HAP-1 (cell line): ENCODE measurements at places on chromosomes 2 and 18.

- DNase-seq: no peak
Observed at GRCh38 chr18:3816610-3817363, 366.8 kb downstream of the TGIF1 start.

DNA sequence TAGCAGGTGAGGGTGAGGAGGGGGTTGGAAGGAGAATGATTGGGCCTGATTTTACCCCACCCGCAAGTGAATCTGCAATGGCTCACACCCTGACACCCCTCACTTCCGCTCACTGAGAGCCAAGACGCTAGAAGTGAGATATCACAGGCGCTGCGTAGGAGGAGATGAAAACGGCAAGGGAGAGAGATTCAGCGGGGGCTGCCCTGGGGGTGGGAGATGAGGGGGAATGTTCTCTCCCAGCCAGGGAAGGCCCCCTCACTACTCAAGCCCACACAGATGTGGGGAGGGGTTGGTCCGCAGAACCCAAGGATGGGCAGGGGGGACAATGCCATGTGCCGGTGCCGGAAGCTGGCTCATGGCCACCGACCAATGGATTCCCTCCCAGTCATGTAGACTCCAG lies 32.9 kb downstream of the LOXHD1 start:
- no peak for DNase-seq

GRCh38 chr2:37323781-37324535 lies 675 bp downstream of the PRKD3 start:
- peak; percentile 46 for DNase-seq

DNA sequence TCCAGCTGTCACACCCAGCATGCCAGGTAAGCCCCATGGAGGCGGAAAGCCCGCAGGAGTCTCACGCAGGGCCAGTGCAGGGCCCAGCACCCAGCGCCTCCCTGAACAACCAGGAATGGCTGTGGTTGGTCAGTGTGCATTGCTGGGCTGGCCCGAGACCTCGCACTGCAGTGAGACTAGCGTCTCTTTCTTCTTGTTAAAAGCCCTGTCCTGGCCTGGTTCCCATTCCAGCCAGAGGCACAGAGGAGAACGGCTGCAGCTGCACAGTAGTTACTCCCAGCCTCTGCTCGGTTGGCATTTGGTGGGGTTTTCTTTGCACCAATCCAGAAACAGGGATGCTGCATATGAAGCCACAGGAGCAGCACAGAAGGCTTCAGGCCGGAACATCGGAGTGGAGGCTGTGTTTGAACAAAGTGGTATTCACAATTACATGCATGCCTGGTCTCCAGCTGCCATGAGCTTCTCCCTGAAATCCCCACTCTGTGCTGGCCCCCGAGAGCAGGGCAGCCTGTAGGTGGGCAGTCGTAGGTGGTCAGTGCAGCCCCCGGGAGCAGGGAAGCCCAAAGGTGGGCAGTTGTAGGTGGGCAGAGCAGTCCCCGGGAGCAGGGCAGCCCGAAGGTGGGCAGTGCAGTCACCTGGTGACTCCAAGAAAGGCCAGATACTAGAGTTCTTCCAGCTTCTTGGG lies 163.7 kb upstream of the PXDN start:
- no peak for DNase-seq

- no peak for DNase-seq
Observed at GRCh38 chr18:9353596-9353995, 19.0 kb downstream of the TWSG1 start.

- DNase-seq: no peak
Observed at GRCh38 chr2:38301340-38301968, 75.6 kb downstream of the ATL2 start.

- DNase-seq: no peak
Observed at GRCh38 chr2:219423652-219424377, 5.6 kb downstream of the DES start.

GRCh38 chr2:145411493-145411892 lies 891.6 kb upstream of the ZEB2 start:
- DNase-seq: no peak

DNA sequence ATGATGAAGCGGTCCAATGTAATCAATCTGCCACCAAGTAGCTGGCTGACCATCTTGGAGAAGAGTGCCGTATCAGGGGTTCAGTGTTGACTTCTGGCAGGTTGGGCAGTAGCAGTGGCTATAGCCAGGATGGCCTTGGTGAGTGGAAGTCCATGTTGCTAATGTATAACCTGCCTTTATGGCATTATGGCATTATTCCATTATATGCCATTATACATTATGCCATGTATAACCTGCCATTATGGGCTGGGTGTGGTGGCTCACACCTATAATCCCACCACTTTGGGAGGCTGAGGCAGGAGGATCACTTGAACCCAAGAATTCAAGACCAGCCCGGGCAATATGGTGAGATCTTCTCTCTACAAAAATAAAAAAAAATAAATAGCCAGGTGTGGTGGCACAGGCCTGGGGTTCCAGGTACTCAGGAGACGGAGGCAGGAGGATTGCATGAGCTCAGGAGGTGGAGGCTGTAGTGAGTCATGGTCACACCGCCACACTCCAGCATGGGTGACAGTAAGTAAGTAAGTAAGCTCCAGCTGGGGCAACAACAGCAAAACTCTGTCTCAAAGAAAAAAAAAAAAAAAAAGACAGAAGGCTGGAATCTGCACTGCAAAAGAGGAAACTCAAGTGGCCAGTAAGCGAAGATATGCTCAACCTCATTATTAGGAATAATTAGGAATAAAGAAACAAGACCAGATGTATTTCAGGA lies 24.4 kb upstream of the EMILIN2 start:
- DNase-seq: no peak

DNA sequence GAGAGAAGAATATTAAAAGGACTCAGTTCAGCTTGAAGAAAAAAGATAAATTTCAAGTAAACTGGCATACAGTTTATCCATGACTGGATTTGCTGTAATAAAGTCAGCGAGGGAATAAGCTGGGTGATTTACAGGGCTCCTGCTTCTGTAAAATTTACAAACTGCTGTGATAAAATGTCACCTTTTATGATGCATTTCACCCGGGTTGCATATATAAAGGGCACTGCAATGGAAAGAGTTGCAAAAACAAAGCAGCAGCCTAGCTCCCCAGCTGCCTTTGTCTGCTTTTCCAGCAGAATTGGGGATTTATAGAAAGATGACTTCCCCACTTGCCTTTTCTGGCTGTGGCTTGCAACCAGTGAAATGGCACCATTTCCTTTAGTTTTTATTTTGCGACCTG lies 132.5 kb upstream of the LHCGR start:
- DNase-seq: peak; percentile 92

DNA sequence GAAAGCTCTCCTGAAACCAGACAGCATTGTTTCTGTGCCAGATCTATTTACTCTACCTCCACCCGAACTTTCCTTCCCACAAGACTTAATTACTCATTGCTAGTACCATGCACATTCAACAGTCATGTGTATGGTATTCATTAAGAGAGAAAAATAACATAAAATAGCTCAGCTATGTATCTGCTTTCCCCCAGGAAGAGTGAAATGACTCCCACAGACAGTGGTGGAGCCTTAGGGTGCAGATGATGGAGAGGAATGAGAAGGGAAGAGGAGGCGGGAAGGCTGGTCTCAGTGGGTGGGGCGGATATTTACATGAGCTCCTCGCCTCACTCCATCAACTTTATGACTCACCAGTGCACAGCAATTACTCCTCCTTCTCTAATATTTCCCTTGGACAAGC lies 724.5 kb downstream of the EPHA4 start:
- no peak for DNase-seq

DNA sequence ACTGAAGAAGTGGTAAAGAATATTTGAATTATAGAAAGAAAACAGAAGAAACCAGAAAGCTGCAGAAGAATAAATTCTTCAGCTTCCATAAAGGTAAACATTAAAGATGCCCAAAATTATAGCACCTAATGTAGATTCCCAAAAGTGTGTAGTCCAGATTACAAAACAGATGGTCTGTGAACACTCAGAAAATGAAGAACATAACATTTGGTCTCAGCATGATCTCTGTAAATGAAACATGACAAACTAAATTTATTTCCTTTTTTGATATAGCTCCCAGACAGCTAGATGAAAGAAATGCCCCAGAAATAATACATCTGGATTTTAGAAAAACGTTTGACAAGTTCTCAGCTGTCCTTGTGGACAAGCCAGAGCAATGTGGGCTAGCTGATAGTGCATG lies 794.2 kb upstream of the NXPH2 start:
- DNase-seq: no peak

DNA sequence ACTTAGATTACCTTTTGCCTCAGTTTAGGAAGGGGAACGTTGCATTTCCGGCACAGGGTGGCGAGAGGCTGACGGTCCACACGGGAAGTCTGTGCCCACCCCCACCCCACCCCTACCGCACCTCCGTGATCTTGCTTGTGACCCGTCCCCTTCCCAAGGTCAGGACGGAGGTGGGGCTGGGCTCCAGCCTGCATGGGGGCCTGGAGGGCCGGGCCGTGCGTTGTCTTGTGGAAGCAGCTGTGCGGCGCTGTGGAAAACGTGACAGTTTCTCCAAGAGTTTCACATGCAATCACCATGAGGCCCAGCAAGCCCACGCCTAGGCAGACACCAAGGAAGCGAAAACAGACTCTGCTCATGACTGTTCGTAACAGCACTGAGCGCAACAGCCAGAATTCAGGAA lies 76.8 kb upstream of the HDAC4 start:
- no peak for DNase-seq

DNA sequence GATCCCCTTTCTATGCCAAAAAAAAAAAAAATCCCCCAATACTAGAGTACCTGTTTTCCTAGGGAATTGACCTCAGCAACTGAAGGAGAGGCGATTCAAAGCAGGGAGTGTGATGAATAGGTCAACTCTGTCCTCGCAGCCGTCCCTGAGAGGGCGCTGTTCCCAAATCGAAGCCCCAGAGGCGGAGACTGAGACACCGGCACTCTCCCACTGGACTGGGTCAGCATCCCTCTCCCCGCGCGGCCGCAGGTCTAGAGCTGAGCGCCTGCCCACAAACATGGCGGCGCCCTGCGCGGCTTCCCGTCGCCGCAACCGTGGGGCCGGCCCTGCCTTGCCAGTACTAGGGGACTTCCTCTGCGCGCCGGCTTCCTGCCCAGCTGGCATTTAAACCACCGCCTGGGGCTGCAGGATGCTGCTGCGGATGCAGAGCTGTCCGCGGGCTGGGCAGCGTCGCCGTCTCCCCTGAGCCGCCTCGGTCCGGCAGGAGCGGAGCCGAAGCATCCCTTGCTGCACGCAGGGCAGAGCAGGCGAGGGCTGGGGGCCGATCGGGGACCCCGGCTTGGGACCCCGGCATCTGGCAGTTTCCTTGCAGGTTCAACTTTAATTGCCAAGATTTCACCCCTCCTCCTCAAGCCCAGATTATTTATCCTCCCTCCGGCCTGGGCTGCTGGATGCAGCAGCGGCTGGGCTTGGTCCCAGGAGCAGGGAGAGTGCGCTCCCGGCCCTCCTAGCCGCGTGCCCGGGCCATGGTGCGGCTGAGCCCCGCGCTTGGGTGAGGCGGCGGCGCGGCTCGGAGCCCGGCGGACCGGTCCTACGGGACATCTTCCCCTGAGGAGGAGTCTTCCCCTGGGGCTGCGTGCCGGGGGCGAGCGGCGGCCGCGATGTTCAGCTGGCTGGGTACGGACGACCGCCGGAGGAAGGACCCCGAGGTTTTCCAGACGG lies at the start of gene EHD3:
Gene EHD3 (plus strand): TSS at position 412 of the 942 bp plus-strand sequence. CDS start 470 bp downstream, at position 882.
- DNase-seq: peak; percentile 76

- no peak for DNase-seq
Observed at GRCh38 chr2:158006961-158007719, 94.5 kb upstream of the UPP2 start.

DNA sequence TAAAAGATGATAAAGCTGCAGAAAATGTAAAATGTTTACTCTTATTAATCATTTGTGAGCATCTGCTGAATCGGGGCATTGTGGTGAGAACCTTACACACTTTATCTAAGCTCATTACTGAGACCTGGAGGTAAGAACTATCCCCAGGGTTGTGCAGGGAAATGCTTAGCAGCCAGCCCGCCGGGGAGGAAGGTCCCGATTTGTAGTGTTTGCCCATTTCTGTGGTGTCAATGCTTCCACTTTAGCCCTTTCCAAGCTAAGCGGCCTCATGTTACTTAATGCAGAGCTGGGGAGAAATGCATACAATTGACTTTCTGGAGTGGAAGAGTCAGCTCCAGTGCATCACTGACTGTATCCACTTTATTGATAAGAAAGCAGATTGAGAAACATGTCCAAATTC lies 20.8 kb upstream of the KCNK3 start:
- DNase-seq: no peak

DNA sequence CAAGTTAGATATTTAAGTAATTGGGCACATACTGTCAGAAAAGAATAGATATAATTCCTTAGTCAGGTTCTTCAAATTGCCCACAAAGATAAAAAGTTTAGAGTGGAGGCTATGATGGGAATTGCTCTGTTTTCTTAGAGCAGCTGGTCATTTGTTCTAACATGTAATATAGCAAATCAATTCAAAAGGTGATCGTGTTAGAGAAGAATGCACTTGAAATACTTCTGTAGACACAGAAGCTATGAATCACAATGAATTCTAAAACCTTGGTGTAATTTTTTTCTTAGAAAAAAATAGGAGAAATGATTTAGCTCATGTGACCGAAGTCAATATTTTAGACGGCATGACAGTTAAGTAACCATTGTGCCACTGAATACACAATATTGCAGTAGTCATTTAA lies 918.1 kb upstream of the LRATD1 start:
- DNase-seq: no peak

DNA sequence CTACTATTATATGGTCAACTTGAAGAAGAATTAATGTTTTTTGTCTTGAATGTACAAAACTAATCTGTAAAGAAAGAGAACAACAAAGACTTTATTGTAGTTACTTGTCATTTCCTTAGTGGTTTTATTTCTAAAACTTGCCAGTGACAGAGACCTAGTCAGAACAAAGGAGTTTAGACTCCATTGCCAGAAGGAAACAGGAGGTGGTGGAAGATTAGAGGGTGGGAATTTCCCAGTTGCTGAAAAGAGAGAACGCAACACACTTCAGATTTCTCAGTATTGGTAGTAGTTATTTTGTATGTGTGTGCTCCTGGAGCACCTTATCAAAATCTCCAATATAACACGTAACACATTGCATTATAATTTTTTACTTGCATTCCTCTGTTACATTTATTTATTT lies 81.4 kb downstream of the CDCA7 start:
- DNase-seq: no peak

DNA sequence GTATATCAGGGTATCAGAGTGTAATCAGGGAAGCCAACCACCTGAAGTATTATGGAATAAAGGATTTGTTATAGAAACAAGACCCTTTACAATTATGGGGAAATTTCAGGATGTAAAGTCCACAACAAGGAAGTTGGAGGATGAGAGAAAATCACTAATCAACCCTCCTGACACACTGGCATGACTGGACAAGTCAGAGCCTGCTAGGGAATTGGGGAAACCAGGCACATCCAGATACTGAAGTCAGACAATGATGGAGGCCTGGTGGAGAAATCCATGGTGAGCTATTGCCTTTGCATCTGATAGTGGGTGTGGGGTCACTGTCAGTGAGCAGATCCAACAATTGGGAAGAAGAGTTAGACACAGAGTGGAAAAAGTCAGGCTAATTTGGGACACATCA lies 158.8 kb upstream of the FBXO11 start:
- DNase-seq: no peak

GRCh38 chr2:23411752-23412431 lies 26.9 kb downstream of the KLHL29 start:
- DNase-seq: no peak
